Activated CD8-positive, alpha-beta memory T cell treated with anti-CD3 and anti-CD28 coated beads for 1 hour (primary cell): ENCODE measurements at places on chromosomes 7 and 10.

- DNase-seq: no peak
Measured at GRCh38 chr7:147952918-147953317, 637.6 kb upstream of the C7orf33 start.

DNA sequence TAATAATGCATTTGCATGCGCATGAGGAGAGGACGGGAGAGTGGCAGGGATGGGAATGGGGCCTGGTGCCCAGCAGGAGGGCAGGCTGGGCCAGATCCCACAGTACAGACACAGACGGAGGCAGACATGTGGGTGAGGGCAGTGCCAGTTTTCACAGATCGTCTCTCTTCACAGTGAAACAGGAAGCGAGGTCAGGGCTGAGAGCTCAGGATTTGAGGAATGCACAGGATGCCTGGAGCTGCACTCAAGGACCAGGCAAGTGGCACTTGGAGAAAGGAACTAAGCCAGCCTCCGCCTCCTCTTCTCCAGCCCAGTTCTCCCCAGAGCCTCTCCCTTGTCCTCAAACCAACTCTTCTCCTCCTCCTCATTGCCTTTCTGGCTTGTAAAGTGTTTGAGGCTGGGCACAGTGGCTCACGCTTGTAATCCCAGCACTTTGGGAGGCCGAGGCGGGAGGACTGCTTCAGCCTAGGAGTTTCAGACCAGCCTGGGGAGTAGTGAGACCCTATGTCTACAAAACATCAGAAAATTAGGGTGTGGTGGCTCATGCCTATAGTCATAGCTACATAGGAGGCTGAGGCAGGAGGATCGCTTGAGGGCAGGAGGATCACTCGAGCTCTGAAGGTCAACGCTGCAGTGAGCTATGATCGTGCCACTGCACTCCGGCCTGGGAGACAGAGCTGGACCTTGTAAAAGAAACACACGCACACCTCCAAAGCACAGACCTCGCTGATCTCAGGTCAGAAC lies 115.2 kb downstream of the HIP1 start:
- no peak for DNase-seq

DNA sequence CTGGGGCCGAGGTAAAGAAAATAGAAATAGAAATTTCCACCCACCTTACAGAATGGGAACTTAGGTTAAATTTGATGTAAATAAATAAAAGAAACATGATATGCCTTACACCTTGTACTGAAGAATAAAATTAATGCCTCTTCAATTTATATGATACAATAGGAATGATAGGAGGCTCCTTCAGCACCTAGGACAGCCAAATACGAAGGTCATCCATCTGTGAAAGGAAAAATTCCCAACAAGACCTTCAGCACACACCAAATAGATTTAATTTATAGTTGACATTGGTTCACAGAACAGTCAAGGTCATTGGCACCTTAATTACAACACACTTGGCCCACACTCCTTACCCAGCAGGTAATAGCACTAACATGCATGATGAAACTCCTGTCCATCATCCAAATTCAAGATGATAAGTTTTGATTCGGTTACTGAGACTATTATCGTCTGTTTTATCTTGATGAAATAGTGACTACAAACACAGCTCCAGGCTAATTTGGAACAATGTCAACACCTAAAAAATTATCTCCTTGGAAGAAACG lies 250.9 kb downstream of the SNX13 start:
- no peak for DNase-seq

DNA sequence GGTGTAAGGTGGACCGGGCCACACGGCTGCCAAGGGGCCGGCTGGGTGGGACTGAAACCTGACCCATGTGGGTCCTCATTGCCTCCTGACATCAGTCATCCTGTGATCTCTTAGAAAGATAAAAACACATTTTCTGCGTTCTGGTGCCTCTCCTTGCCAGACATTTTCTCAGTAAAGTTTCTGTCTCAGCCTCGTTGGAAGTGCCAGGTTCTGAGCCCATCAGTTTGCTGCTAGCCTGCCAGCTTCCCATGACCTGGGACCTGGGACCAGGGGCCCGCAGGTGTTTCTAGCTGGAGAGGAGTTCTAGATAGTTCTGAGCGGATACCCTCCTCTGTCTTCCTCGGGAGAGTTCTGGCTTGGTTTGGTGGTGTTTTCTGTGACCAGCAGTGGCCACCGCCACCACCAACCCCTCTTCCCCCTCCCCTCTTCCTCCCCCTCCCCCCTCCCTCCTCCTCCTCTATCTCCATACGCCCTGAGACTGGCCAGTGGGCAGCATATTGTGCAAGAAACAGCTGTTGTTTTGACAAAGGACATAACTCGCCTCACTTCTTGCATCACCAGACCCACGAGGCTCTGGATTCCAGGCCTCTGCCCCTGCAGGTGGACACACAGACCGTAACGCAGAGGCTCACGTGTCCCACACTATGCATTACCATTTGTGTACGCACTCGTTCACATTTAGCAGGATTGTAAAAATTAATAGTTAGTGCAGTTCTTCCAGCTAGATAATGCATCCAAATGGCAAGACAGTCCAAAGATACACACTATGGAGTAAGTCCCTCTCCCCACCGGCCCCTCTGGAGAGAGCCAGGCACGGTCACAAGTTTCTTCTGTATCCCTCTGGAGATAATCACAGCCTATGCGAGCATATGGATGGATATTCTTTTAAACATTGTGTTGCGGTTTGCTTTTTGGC lies 94.6 kb downstream of the CUX1 start:
- DNase-seq: no peak

- no peak for DNase-seq
Measured at GRCh38 chr7:95092324-95092723, 184.9 kb downstream of the PPP1R9A start.

DNA sequence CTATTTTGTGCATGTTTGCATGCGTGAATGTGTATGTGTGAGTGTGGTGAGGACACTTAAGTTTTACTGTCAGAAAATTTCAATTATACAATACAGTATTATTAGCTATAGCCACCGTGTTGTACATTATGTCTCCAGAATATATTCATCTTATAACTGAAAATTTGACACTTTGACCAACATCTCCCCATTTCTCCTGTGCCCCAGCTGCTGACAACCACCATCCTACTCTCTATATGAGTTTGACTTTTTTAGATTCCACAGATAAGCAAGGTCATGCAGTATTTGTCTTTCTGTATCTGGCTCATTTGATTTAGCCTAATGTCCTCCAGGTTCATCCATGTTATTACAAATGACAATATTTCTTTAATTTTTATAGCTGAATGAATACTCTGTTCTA lies 195.0 kb downstream of the GPR37 start:
- DNase-seq: no peak

GRCh38 chr10:83214136-83214535 lies 925.2 kb upstream of the GHITM start:
- DNase-seq: no peak

GRCh38 chr7:30995536-30995935 lies 31.8 kb downstream of the GHRHR start:
- no peak for DNase-seq

- DNase-seq: peak; percentile 24
Measured at GRCh38 chr7:5282543-5283316, at the start of gene SLC29A4. Gene SLC29A4 (plus strand): TSS chr7:5282943. CDS start chr7:5287817, 4,874 bp downstream.

- no peak for DNase-seq
Measured at GRCh38 chr10:129179972-129180678, 286.9 kb upstream of the MGMT start.

- DNase-seq: no peak
Measured at GRCh38 chr7:158094046-158094445, 493.6 kb downstream of the PTPRN2 start.

DNA sequence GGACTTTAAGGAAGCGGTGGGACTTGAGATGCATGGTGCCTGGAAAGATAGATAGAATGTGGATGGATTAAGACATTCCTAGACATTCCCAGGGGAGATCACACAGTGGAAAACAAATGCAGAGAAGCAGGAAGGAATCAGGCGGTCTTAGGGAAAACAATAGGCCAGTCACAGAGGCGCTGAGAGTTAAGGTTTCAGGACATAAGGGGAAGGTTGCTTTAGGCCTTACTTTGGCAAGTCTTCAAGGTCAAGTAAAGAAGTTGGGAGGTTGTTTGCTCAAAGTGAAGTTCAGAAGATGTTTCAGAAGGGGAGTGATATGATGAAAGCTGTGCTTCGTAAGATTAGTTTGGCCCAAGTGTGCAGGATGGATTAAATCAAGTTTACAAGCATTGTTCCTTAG lies 109.4 kb downstream of the SUGCT start:
- DNase-seq: no peak

GRCh38 chr7:113431406-113431805 lies 313.1 kb upstream of the SMIM30 start:
- no peak for DNase-seq

DNA sequence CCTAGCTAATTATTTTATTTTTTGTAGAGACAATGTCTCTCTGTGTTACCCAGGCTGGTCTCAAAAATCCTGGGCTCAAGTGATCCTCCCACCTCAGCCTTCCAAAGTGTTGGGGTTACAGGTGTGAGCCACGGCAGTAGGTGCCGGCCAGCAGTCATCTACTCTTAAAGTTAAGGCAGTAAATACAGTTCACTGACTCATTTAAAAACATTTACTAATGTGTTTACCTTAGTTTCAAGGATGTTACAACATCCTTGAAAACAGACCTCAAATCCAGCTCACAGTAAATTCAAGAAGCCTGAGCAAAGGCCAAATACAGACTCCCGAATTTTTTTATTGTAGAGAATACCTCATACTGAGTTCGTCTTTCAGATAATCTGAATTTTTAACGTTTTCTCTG lies 29.6 kb upstream of the ABCB4 start:
- no peak for DNase-seq

GRCh38 chr7:123655614-123656013 lies at the start of gene LMOD2:
Gene LMOD2 (plus strand): TSS chr7:123655866. CDS start chr7:123655964, 98 bp downstream.
- no peak for DNase-seq

GRCh38 chr10:2150288-2150687 lies 413.0 kb upstream of the ADARB2 start:
- DNase-seq: no peak

DNA sequence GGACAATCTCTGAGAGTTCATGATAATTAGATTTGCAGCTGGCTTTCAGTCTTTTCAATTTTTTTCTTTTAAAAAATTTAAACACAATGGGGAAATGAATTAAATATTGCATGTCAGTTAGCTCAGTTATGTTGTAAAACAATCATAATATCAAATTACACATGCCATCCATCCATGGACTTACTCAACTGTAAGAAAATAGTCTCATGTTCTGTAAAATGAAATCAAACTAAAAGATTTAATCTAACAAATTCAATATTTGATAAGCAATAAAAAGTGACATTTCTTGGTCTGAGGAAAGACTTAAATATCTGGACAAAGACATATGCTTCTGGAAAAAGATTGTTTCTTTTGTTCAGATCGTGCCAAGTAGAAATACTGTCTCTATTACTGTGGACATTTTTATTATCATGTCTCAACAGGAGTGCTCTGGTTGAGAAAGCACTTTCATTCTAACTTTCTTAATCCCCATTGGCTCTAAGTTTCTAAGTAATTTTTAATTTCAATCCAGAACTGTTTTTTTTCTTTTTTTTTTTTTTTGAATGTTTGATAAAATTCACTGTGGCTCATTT lies 179.2 kb upstream of the FAM3C start:
- DNase-seq: no peak

- no peak for DNase-seq
Measured at GRCh38 chr7:50667789-50668226, 102.6 kb upstream of the DDC start.

GRCh38 chr10:43204943-43205671 lies 61.8 kb downstream of the RASGEF1A start:
- no peak for DNase-seq

DNA sequence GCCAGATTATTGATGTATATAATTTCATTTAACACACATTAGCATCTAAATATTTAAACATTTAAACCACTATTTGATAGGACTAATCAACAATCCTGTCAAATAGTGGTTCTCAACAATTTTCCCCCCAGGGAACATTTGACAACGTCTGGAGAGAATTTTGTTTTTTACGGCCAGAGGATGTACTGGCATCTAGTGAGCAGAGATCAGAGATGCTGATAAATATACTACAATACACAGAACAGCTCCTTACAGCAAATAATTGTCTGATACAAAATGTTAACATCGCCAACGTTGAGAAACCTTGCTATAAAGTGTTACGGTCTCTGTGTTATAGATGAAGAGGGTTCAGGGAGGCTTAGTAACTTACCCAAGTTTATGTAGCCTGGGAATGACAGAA lies 25.0 kb upstream of the TMEM229A start:
- no peak for DNase-seq

GRCh38 chr10:1434912-1435692 lies 302.2 kb downstream of the ADARB2 start:
- no peak for DNase-seq

- no peak for DNase-seq
Measured at GRCh38 chr7:44430054-44430453, 60.4 kb downstream of the NUDCD3 start.

- no peak for DNase-seq
Measured at GRCh38 chr7:45680776-45681175, 106.6 kb downstream of the ADCY1 start.

DNA sequence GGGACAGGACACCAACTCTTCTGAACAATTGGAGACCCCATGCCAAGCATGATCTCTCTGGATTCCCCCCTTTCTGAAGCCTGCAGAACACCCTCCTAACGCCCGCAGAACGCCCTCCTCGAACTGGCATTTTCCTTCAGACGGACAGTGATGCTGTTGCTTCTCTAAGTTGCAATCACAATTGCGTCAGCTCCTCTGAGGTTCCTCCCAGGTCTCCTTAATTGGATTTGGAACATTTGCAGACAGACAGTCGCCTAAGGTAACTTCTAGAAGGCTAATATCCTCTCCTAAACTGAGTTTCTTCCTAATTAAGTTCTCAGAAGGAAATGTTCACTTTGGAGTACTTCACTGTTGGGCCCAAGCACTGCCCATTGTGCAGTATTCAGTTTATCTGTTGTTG lies 20.5 kb upstream of the SERPINE1 start:
- no peak for DNase-seq

DNA sequence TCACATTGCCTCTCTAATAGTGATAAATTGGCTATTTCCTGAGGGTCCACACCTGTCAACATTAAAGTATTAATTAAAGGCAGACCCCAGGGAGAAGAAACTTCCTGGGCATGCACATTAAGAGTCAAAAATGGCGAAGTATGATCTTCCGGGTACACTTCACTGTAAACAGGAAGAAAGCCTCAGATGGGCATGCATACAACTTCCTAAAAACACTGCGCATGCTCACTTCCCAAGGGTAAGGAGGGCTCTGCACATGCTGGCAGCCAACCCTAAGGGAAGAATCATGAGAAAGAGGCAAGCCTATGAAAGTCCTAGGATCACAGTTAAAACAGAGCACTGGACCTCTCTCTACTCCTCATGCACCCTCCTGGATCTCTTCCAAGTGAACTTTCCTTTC lies 80.1 kb upstream of the IMMP2L start:
- no peak for DNase-seq

DNA sequence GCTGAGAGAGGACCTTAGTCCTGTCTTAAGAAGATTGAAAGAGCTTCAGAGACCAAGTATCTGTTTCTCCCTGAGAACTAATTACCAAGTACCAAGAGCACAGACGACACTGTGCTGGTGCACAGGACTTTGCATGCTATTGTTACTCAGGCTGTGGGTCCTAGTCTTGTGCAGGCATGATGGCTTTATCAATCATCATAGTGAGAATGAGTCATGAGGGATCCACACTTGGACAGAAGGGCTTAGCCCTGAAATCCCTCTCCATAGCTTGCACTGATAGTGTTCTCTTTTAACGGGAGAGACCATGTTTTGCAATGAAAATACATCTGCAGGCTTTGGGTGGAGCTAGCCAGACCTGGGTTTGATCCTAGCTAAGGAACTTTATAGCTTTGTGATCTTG lies 93.3 kb downstream of the SORCS3 start:
- no peak for DNase-seq

- no peak for DNase-seq
Measured at GRCh38 chr10:77383861-77384553, 253.6 kb downstream of the KCNMA1 start.
